Glutamatergic neuron (in vitro differentiated cells): ENCODE measurements at places on chromosomes 7 and 10.

DNA sequence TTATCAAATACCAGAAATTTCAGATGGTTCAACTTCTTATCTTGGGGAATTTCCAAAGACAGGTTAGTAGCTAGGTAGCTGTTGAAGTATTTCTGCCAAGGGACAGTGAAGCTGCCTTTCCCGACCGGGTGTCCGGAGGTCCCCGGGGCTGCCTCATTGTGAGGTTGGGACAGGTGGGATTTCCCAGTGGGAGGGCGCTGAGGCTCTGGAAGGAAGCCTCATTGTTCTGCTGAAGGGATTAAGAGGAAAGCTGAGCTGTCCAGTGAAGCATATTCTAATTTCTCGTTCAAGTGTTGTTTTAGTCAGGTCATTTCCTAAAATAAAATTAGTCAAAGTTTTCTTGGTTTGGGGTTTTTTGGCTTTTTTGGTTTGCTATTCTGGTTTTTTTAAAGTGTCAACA lies 244.2 kb downstream of the MGMT start:
- no peak for DNase-seq

DNA sequence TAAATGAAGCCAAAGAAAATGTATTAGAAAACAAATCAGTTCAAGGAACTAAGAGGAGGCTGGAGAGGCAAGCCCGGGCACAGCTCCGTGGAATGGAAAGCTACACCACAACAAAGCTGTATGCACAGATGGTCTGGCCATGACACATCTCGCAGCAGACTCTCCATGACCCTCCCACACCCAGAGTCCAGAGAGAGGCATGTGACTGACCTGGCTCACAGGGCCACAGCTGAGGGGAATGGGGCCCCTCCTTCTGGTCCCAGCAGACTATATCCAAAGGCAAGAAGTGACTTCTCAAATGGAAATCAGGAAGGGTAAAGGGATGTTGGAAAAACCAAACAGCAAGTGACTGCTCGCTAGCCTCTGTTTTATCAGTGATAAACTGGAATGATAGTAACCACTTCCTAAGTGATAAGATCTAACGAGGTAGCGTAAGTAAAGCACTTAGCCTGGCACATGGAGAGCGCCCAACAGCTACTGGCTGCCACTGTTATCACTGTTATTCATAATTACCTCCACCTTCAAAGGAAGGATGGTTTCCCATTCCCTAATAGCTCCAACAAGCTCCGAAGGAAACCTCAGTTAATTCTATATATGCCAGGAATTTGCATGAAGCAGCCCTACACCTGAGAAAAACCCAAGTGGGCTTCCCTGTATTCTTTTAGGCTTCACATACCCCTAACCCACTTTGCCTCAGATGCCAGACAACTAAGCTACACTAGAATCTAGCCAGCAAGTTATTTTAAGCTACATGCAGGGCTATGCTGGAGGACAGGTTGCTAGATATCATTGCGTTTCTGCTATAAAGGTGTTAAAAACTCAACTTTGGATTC lies 8.4 kb downstream of the OSBPL3 start:
- DNase-seq: peak; percentile 58

GRCh38 chr10:5615316-5615715 lies 51.1 kb downstream of the ASB13 start:
- DNase-seq: no peak

DNA sequence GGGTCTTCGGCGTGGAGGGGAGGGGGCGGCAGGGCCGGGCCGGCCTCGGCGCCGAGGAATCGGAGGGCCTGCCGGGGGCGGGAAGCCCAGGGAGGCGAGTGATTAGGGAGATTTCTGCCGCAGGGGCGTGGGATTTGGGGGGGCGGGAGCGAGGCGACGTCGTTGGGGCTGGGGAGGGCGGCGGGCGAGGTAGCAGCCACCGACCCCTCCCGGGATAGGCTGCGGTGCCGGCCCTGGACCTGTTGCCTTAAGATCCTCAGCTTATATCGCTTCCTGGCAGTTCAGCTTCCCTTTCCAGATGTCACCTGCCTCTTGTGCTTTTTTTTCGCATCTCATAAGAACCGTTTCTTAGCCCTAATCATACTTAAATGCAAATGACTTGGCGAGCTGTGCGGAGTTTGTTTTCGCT lies 655 bp downstream of the LMTK2 start:
- peak; percentile 27 for DNase-seq

DNA sequence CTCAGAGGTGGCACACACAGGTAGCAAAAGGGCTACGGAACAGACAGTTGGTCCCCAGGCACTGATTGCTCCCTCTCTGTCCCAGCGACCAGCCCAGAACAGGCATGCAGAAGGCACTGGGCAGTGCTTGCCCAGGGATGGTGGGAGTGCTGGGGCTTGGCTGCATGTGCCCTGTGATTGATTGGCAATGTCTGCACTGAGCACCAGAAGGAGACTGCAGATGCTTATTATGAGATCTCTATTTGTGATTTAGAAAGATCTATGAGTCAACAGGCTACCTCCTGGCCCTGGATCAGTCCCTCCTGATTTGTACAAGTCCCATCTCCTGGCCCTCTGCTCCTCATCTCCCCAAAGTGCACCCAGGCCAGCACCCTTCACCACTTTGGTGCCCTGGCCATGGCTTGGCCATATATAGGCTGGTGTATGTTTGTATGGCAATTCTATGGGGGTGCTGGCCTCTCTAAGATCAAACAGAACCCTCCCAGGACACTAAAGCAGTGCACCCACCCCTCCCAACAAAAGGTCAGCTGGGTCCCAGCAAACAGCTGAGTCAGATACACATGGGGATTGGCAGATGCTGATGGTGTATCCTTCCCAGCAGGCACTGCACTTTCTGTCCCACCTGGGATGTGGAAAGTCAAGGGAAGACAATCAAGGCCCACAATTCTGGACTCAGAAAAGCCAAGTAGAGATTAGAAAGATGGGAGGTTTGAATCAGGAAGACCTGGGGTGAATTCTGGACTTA lies 30.9 kb downstream of the CAMK2B start:
- no peak for DNase-seq

GRCh38 chr7:43904533-43905208 lies 1.7 kb downstream of the URGCP start:
- DNase-seq: no peak

GRCh38 chr10:6144406-6145165 lies 55.8 kb downstream of the RBM17 start:
- DNase-seq: peak; percentile 84

DNA sequence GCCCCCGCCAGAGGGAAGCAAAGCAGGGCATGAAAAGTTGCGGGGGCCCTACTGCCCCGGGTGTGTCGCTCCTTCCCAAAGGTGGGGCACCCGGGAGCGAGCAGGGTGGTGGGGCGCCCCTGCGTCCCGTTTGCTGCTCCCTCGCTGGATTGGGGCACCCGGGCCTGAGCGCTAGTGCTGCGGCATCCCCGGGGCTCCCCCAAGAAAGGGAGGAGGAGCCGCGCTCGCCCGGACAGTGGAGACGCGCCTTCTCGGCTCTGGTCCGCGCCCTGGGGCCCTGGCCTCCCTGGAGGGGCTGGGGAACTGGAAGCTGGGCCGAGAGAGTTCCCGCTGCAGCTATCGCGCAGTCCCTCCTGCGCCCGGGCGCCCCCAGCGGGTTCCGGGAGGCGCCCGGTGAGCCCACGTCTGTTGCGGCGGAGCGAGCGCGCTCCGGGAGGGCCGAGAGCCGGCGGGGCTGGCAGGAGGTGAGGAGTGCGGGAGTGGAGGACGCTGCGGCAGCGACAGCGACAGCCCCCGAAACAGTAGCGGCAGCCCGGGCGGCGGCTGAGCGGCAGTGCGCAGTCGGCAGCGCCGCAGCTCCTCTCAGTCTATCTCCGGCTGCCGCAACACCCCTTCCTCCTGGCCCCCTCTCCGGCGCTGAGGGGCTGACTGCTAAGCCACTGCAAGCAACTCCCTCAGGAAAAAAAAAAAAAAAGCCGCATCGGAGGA lies 504 bp upstream of the BMPER start:
- peak; percentile 73 for DNase-seq

- DNase-seq: no peak
Measured at GRCh38 chr10:89442289-89442688, 27.9 kb downstream of the IFIT5 start.

DNA sequence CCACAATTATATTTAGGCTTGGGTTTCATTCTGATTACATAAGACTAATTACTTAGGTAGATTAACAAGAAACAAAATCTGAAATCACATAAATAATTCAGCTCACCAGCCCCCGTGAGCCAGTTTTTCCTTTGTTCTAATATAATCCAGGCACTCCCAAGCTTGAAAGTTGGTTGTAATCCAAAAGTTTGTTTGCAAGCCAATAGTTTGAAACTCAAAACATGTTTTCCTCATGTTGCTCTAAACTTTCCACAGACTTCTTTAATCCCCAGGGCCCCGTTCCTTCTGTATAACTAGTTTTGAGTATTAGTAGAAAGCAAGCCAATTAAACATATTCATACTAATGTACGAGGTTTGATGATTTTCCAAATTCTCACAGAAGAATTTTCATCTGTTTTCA lies 56.1 kb downstream of the SP8 start:
- no peak for DNase-seq

DNA sequence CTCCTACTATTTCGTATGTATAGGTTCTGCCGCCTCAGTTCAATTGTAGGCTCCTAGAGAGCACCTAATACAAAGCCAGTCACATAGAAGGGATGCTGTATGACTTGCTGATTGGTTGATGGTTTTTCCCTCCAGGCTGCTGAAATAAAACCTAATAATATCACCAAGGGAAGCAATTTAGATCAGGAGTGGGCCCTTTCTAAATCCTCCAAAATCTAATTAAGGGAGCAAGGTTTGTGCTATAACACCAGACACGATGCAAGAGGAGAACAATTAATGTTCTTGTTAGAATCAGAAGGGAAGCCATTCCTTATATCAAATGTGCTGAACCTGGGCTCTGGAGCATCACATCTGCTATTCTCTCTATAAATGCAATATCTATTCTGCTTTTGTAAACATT lies 42.0 kb upstream of the SLC13A1 start:
- no peak for DNase-seq

- DNase-seq: no peak
Measured at GRCh38 chr7:106402898-106403297, 118.1 kb upstream of the NAMPT start.

- peak; percentile 62 for DNase-seq
Measured at GRCh38 chr7:118214051-118214832, 10.3 kb upstream of the ANKRD7 start.

DNA sequence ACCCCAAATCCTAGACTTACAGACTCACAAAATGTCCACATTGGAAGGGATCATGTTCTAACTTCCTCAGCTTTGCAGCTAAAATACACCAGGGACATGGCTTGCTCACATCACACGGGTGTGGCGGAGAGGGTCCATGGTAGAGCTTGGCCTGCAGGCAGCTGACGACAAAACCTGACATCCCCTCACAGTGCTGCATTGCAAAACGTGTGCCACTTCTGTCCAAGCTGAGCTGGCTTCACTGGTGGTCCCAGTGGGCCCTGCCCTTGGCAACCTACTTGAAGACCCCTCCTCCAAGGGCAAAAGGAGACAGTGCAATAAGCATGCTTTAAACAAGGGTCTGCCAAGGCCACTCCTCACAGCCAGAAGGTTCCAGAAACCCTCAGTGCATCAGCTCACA lies 21.9 kb downstream of the ANXA11 start:
- DNase-seq: no peak

DNA sequence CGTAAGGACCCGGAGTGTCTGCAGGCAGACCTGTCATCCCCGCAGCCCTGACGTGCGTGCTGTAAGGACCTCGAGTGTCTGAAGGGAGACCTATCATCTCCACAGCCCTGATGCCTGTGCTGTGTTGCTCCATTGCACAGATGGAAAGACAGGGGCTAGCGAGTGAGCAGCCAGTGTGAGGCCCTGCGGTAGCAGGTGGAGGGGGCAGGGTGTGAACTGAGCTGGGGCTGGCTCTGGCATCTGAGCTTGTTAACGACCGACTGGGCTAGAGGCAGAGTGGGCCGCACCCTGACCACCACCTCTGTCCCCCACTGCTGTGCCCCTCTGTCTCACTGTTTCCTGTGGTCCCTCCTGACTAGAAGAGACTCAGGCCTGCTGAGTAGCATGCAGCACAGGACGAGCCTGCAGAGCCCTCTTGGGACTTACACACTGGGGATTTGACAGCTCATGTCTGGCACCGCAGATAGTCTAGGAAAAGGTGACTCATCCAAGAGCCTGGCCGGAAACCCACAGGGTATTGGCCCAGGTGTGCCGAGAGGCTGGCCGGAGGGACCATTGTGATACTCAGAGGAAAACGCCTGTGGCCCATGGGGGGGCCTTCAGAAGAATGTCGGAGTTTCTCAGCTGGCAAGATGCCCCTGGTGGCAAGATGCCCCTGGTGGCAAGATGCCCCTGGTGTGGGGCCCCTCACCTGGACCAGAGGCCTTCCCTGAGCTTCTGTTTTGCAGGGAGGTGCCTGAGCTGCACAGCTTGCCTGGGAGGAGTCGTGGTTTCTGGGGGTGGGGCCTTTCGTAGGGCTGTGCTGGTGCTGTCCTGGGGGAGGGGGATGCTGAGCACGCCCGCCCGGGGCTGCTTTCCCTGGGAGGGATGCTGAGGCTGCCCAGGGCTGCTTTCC lies 34.3 kb downstream of the INPP5A start:
- peak; percentile 62 for DNase-seq

DNA sequence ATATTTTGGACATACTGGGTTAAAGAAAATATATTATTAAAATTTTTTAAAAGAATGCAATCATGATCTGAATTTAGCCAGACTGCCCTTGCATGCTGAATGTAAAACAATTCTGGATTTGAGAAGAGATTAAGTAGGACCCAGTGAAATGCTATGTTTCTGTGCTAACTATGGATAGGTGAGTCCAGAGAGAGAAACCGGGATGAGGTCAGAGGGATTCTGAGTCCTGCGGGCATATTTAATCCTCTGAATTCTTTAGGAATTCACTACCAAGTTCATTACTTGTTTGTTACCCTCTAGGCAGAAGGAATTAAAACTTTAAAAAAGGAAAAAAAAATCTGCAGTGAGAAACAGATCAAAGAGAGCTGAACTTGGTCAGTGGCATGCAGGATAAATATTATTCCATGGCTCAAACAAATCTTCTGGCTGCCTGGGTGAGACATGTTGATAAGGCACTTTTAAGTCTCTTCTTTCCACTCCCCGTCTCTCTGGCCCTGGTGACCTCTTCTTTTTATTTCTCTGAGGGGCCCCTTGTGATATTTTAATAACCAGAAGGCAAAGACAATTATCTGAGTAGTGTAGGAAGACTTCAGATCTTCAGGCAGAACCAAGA lies 50.2 kb upstream of the LYZL1 start:
- DNase-seq: no peak

DNA sequence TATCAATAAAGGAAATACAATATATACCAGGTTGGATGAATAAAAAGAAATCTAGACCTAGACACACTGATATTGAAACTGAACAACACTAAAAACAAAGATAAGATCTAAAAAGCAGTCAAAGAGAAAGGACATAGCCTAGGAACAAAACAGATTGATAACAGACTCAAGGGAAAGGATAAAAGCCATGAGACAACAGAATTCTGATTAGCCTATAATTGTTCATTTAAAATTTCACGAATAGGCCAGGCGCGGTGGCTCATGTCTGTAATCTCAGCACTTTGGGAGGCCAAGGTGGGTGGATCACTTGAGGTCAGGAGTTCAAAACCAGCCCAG lies 48.4 kb upstream of the FHIP2A start:
- no peak for DNase-seq

- DNase-seq: no peak
Measured at GRCh38 chr10:71432101-71432905, 35.6 kb downstream of the CDH23 start.
